Posterior vena cava (tissue), 2 donors: ENCODE measurements at places on chromosomes 5 and 9. TPM values are rescaled to one million over a fixed set of nuclear protein-coding genes. Genes with fewer than 3 reads are reported as not detected.

ANKRD55 gene
- 0.14 TPM for total RNA-seq

ANKRD20A1 gene
- 2.2 TPM for total RNA-seq

LHX2 gene
- total RNA-seq, result not detected

CDC25C gene
- not detected for total RNA-seq

CNOT6 gene
- total RNA-seq, result 22.6 TPM

INSL6 gene
- total RNA-seq, result not detected

C8G gene
- total RNA-seq, result 1.4 TPM

KCNV2 gene
- total RNA-seq, result not detected

PRUNE2 gene
- total RNA-seq, result 477 TPM

PRELID1 gene
- total RNA-seq, result 91.9 TPM

MAMDC4 gene
- total RNA-seq, result 1.5 TPM

OR2V2 gene
- total RNA-seq, result not detected

SET gene
- total RNA-seq, result 189 TPM

C9 gene
- 0.19 TPM for total RNA-seq

AGGF1 gene
- total RNA-seq, result 17.6 TPM

PCDHB13 gene
- 6.4 TPM for total RNA-seq

PLAC8L1 gene
- not detected for total RNA-seq

SMU1 gene
- 15.8 TPM for total RNA-seq

ZNF169 gene
- total RNA-seq, result 3.8 TPM

ANKRD18A gene
- total RNA-seq, result 0.14 TPM
